ENCODE measurements at places on chromosomes 11 and 22.

DNA sequence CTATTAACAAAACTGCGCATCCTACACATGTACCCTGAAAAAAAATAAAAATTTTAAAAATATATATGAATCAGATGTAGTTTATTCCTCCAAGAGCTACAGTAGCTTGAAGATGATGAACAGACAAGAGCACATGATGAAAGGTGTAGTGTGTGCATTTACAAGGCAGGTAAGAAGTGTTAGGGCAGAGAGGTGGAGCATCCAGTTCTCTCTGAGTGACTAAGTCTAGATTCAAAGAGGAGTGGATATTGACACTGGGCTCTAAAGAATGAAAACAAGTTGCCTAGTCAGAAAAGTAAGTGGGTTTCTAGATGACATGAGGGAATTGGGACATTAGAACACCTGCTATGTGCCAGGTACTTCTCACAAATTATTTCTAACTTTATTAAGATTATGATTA is 76.0 kb upstream of the CARD18 start:
- DNase-seq, result no peak

- DNase-seq, result no peak
Measured at GRCh38 chr11:111944651-111945051, 7.5 kb downstream of the DIXDC1 start.

DNA sequence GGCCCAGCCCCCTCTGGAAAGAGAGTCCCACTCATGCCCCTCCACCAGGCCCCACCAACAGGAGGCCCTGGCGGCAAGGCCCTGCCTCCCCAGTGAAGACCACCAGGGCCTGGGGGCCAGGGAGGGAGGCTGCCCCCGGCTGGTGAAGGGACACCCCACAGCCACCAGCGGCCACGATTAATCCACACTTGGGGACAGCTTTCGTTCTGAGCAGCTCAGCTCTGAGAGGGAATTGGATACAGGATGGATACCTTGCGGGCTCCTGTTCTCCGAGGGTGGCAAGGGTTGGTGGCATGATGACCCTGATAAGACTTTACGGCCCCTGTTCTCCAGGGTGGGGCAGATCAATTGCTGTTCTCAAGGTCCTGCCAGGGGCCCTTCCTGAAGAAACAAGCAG is 6.9 kb upstream of the NLRP6 start:
- no peak for DNase-seq

GRCh38 chr11:122269824-122270223 is 153.8 kb upstream of the BLID start:
- no peak for DNase-seq

GRCh38 chr22:48664586-48664985 is 1163.1 kb downstream of the BRD1 start:
- no peak for DNase-seq

DNA sequence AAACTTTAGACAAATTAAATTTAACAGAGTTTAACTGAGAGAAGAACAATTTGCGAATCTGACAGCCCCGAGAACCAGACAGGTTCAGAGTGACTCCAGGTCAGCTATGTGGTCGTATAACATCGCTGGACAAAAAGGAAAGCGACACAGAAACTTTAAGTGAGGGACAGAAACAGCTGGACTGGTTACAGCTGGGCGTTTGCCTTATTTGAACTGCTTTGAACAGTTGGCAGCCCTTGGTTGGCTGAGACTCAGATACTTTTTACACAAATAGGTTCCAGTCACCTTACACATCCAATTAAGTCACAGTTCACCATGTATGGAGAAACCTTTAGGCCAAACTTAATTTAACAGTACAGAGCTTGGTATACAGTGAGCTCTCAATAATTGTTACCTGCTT is 436.9 kb downstream of the GUCY1A2 start:
- DNase-seq, result no peak

DNA sequence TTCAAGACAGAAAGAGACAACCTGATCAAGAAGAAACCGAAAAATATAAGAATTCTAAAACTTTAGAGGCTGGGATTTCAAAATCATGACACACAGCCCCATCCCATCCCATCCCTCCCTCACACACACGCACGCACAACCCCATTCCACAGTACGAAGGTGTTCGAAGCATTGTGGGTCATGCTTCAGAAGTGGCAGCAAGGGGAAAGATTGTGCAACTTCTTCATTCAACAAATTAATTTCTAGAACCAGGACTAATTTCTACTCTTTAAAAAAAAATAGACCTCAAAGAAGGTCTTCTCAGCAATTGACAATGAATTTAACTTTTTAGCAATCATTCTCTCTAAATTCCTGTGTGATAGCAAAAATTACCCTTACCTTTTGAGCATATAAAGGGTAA is 867 bp downstream of the SPA17 start:
- DNase-seq, result no peak

DNA sequence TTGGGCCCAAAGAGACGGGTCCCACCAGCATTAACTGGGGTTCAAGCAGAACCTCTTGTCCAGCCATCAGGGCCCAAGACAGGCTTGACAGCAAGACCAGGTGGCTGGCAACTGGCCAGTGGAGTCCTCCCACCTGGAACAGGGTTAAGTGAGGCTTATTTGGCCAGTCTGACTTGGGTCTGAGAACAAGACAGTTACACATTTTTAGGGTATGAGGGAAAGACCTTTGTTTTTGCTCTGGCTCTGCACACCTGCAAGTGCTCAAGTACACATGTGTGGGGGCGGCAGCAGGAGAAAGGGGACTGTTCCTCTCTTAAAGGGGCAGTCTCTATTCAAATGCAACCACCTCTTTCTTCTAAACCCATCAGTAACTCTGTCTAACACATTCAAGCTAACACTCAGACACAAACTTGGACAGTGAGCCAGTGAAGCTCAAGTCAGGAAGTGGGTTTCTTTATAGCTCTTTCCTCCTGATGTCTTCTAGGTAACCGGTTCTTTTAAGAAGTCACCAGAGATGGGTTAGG is 116.2 kb downstream of the ETS1 start:
- DNase-seq, result no peak

GRCh38 chr11:74681686-74682651 is 49.3 kb downstream of the CHRDL2 start:
- DNase-seq, result no peak

DNA sequence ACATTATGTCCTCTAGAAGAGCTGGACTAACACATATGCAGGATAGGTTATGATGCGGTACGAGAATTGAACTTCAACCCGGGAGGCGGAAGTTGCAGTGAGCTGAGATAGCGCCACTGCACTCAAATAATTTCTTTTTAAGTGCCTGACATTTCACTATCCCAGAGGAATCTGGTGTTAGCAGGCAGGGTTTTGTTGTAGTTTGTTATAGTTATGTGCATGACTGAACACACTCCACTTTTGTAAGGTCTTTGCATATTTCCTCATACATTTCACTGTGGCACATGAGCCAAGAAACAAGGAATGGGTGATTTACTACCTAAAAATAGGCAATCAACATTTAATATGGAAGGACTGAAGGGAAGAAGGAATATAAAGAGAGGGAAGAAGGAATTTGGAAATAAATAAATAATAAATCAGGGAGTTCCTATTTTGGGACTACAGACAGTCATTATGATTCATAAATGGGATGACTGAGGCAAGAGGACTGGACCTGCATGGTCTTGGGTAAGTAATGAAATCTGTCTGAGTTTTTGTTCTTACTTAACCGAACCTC is 8.7 kb upstream of the HIPK3 start:
- DNase-seq, result no peak

- DNase-seq, result no peak
Measured at GRCh38 chr11:4039011-4039410, 55.6 kb upstream of the RRM1 start.

- no peak for DNase-seq
Measured at GRCh38 chr11:79054636-79055035, 386.2 kb downstream of the TENM4 start.

GRCh38 chr11:92297567-92298553 is 73.2 kb downstream of the FAT3 start:
- DNase-seq, result no peak

GRCh38 chr11:93089474-93090102 is 108.2 kb downstream of the SLC36A4 start:
- no peak for DNase-seq

- DNase-seq, result no peak
Measured at GRCh38 chr11:101872171-101872882, 42.5 kb upstream of the CEP126 start.

GRCh38 chr22:32622004-32622743 is 147.6 kb downstream of the FBXO7 start:
- DNase-seq, result no peak

DNA sequence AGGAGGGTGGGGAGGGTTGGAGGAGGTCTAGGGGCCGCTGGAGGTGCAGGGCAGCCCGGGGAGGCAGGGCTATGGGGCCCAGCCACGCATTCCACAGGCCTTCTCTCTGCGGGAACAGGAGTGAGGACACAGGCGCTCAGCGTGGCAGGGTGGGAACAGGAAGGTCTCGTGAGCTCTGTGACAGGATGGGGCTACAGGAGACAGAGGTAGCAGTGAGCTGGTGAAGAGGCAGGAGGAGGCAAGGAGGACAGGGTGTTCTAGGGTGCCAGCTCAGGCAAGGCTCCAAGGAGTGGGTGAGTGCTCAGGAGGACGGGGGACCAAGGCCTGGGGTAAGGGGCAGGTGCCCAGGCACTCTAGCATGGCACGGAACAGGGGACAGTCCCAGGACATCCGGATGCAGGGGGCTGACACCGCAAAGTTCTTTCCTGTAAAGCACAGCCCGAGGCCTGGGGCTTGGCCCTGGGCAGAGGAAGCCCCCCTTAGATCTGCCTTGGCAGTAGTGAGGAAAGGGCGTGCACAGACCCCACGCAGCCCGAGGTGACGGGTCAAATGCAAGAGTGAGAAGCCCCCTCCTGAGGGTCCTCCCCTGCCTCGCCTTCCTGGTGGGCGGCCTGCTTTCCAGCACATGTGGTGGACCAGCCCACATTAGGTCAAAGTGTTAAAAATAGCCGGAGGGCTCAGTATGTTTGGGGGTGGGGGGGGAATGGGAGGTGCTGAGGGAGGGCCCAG is 4.7 kb upstream of the NEAT1 start:
- no peak for DNase-seq

- DNase-seq, result no peak
Measured at GRCh38 chr11:8032576-8033304, 45.6 kb downstream of the EIF3F start.

DNA sequence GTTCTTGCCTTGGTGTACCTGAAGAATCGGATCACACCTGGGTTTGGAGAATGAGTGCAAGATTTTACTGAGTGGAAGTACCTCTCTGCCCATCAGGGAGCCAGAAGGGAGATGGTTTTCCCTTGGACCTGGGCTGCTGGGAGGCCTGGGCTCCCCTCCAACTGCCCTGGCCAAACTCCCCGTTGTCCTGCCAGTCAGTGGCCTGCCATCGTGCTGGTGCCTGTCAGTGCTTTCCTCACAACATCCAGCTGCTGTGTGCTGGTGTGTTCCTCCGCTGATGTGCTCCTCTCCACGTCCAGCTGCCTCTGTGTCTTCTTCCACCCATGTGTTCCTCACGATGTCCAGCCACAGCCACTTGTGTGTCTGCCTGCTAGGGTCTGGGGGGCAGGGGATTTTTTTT is 87.9 kb upstream of the CLPB start:
- DNase-seq, result no peak

DNA sequence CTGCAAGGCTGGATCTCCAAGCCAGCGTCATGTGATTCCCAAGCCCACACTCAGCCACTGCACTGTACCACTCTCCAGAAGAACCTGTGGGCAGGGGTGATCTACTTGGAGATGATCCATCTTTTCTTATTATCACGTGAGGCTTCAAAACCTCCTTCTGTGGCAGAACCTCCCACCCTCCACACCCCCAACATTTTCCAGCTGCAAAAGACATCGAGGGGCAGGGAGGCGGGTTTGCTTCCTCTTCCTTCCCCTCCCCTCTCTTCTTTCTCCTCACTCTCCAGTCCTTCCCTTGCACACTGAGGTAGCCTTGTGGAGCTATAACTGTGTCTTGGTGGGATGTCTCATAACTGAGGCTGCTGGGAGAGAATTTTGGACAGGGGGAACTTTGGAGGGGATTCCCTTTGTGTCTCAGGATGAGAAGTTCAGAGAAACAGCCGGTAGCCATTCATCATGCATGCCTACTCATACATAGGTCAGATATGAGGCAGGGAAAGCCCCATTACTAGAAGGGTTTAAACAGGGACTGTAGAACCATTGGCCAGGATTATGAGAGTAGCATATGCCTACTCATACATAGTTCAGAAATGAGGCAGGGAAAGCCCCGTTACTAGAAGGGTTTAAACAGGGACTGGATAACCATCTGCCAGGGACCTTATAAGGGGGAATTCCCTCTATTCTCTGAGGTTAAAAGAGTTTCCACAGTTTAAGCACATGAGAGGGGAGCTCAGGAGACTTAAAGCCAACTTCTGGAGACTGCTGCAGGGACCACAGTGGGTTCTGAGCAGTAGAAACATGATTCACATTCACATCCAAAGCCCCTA is 420.7 kb upstream of the CADM1 start:
- DNase-seq, result no peak

GRCh38 chr11:110737593-110737992 is 25.4 kb upstream of the ARHGAP20 start:
- no peak for DNase-seq

DNA sequence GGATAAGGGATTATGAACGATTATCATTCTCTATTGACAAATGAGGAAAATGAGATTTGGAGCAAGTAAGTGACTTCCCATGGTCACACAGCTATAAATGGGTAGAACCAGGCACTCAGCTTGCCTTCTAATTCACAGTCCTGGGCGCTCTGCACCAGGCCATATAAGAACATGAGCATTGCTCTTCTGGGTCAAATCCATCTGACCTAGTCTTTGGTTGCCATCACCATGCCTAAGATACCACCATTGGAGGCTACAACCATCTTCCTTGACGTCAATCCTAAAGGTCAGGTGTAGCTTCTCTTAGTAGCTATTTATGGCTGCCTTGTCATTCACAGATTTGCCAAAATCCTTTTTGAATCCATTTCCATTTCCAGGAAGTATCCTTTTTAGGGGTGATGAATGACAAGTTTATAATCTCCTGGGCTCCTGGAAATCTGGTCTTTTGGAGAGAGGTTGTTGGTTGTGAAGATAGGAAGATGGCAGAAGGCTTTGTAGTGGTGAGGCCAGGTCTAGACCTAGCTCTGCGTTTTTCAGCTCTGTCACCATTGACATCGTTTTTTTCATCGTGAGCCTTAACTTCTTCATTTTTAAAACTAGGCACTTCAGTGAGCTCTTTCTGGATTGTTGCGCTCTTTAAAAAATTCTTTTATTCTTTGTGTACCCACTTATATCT is 11.1 kb downstream of the ZBTB16 start:
- no peak for DNase-seq

- no peak for DNase-seq
Measured at GRCh38 chr11:119258180-119258579, 52.0 kb downstream of the CBL start.

GRCh38 chr11:829176-829846 is 1.6 kb downstream of the CRACR2B start:
- DNase-seq, result no peak

GRCh38 chr11:26677566-26677965 is 44.3 kb downstream of the SLC5A12 start:
- no peak for DNase-seq

Measured in D721Med (cell line).